Muscle of back (tissue), 13 donors: ENCODE measurements at places on chromosomes 3 and 15. TPM values are rescaled to one million over a fixed set of nuclear protein-coding genes. Genes with fewer than 3 reads are reported as not detected.

CD200 gene
- 17.4 TPM for polyA plus RNA-seq

ZMYND10 gene
- 0.79 TPM for polyA plus RNA-seq

ADAMTSL3 gene
- 33.3 TPM for polyA plus RNA-seq

ALAS1 gene
- 28.5 TPM for polyA plus RNA-seq

CFAP100 gene
- polyA plus RNA-seq = 0.35 TPM

KCNMB3 gene
- 8.4 TPM for polyA plus RNA-seq

FNDC3B gene
- polyA plus RNA-seq = 75.6 TPM

SLC38A3 gene
- 4.6 TPM for polyA plus RNA-seq

CYP19A1 gene
- 0.58 TPM for polyA plus RNA-seq

SUCNR1 gene
- polyA plus RNA-seq = 0.09 TPM

ZSCAN2 gene
- polyA plus RNA-seq = 14.3 TPM

SEMA3G gene
- 15.6 TPM for polyA plus RNA-seq

FBLN2 gene
- 71.3 TPM for polyA plus RNA-seq

GRCh38 chr3:150631515-150632221 is 28.5 kb downstream of the SELENOT start:
- no peak for DNase-seq

- no peak for DNase-seq
These were observed 55.1 kb downstream of the PDE8A start for GRCh38 chr15:85036716-85037115.

GRCh38 chr3:103796068-103796467 is 1361.3 kb downstream of the ZPLD1 start:
- no peak for DNase-seq

DNA sequence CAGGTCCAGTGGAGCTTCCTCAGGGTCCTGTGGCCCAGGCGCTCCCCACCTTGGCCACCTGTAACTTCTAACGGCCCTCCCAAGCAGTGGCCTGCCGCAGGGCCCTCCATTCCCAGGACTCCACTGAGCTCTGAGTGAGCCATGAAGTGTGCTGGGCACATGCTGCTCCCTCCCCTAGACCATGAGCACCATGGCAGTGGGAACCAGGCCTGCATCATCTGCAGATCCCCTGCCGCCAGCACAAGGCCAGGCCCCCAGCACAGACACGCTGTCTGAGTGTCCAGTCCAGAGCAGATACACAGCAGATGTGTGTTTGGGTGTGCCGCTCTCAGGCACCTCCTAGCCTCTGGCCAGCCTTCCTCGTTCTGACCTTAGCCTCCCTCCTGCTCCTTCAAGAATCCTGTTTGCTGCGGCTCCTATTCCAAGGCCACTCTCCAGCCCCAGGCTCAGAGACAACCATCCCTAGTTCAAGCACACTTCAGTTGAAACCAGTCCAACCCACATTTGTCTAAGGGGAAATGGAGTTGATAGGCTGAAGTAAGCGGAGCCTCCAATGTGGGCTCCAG is 7.0 kb upstream of the KLF15 start:
- DNase-seq = no peak

DNA sequence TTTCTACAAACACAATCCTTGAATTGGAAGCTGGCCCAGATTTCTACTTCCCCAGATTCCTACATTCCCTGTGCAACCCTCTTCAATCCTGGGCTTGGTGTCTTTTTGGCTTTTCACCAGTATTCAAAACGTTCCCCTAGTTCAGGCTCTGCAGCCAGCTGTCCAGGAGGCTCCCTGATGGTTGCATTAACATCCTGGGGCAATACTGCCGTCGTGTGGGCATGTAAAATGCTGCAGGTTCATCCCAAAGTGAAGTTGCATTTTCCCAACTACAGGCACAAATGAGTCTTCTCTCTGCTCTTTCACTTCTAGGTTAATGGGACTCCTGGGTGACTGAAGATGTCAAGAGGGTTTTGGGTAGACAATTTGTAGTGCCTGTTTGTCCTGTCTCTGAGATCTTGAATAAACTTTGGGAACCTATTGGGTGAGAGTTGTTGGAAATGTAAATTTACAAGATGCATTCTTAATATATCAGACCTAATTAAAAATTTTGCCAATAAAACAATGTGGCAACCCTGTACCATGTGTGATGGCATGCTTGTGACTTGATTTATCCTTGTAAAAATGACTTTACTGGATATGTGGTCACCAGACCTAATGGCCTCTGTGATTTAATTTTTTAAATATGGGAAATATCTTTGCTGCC is 28.6 kb downstream of the SOX14 start:
- peak; percentile 25 for DNase-seq

- no peak for DNase-seq
These were observed 128.0 kb downstream of the SRGAP3 start for GRCh38 chr3:9121366-9122001.

GRCh38 chr3:67154429-67154828 is 156.3 kb downstream of the KBTBD8 start:
- DNase-seq = no peak

DNA sequence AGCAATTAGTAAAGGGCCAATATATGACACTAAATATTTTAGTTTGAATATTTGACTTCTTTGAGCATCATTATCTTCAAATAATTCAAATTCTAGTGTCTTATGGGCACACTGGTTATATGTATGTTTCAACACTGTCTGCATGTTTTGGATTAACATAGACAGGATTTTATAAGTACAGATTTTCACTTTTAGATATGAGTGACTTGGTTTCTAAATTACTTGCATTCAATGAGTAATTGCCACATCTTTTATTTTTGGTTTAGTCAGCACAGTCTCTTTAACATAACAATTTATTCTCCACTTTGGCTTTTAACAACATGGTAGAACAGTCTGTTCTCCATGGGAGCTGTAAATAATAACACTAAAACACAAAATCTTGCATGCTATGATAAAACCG is 674.8 kb downstream of the TBL1XR1 start:
- DNase-seq = no peak

DNA sequence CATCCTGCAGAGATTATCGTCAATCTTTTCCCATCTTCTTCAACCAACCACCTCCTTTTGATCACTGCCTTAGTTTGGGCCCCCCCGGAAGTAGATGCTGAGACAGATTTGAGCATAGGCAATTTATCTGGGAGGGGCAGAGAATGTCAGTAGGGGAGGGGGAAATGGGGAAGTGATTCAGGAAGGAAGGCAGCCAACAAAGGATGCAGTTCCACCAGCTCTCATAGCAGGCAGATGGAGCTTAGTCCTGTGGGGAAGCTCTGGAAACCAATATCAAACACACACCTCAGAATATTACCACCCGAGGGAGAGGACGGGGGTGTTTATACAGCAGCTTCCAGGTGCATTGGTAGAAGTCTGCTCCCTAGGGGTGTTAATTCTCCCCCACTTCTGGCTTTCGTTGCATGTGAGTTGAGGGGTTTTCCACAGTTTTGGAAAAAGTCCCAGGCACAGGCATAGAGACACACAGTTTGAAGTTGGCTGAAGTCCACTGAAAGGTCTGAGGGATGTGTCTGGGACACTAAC is 91.5 kb upstream of the TNFAIP8L3 start:
- no peak for DNase-seq

GRCh38 chr15:29573197-29573838 is 248.9 kb downstream of the TJP1 start:
- no peak for DNase-seq

DNA sequence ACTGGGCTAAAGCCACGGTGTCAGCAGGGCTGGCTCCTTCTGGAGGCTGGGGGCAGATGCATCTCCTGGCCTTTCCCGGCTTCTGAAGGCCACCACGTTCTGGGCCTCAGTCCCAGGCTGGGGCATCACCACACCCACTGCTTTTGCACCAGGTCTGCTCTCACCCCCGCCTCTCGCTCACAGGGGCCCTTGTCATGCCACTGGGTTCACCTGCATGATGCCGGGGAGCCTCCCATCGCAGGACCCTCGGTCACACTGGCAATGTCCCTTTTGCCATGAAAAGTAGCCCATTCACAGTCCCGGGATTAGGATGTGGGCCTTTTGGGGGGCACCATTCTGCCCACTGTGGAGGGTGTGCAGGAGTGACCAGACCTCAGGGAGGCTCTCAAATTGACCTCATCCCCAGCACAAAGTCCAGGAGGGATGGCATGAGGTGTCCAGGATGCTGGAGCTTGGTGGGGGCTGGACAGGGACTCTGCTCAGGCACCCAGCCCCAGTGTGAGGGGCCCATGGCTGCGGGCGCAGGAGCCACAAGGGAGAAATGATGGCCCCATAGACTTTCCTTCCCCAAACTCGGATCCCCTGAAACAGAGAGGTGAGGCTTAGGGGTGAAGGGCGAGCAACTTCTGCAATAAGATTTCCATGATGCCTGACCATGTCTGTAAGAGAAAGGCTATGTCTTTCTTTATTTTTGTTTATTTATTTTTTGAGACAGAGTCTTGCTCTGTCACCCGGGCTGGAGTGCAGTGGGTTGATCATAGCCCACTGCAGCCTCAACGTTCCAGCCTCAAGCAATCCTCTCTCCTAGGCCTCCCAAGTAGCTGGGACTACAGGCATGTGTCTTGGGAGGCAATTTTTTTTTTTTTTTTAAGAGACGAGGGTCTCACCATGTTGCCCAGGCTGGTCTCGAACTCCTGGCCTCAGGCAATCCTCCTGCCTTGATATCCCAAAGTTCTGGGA is 189.1 kb downstream of the GOLGA6L6 start:
- DNase-seq = no peak

DNA sequence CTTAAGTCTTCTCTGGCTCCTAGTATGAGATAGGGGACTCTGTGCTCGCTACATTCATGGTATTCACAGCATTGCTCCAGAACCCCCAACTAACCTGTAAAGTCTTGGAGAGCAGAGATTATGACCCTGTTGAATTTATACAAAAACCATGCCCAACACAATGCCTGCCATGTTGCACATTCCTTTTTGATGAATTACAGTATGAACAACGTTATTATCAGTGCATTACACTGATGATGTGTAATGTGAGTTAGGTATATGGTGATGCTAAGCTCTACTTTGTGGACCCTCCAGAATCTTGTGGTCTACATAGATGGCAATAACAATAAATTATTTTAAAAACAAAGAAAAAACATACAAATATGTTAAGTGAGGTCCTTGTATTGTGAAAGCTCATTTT is 64.3 kb downstream of the EOMES start:
- no peak for DNase-seq

DNA sequence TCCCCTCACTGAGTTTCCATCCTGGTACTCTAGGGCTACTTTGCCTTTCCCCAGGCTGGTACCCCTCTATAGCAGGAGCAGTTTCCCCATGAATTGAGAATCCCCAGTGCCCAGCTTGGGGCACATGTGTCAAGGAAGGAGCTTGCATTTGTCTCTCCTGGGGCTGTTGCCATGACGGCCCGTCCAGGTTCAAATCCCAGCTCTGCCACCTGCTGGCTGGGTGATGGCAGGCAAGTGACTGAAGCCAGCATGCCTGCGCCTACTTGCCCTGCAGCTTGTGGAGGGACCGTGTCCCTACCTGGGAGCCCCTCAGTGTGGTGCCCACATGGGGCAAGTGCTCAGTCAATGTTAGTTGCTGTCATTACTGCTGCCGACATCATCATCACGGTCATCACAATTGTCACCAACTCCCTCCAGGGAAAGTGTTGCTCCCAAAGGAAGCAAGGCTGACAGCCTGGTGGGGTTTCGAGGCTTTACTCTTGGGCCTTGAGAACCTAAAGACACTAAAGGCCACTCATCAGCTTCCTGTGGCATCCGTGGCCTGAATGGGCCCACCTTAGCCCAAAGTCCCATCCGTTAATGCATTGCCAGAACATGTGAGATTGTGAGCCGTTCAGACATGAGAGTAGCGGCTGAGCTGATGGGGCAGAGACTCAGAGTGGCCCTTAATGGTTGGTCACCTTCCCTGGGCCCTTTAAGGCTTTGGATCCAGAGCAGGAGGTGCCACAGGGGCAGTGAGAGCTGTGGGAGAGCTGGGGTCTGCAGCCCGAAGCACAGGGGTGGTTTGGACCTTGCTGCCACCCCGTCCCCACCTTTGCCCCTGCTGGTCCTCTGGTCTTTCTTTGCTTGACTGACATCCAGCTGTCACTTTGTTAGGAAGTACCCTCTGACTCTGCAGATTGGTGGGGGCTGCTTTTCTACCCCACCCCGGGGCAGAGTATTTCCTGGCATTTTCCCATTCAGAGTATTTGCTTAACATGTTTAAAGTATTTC is 144.4 kb downstream of the DNAJB8 start:
- DNase-seq = no peak

GRCh38 chr15:57720867-57721266 is 14.4 kb downstream of the POLR2M start:
- peak; percentile 19 for DNase-seq

GRCh38 chr3:117238806-117239205 is 529.2 kb downstream of the TUSC7 start:
- no peak for DNase-seq

GRCh38 chr3:41592753-41593510 is 369.0 kb downstream of the ULK4 start:
- no peak for DNase-seq

- DNase-seq = no peak
These were observed 84.5 kb downstream of the SETD2 start for GRCh38 chr3:47079432-47079831.

DNA sequence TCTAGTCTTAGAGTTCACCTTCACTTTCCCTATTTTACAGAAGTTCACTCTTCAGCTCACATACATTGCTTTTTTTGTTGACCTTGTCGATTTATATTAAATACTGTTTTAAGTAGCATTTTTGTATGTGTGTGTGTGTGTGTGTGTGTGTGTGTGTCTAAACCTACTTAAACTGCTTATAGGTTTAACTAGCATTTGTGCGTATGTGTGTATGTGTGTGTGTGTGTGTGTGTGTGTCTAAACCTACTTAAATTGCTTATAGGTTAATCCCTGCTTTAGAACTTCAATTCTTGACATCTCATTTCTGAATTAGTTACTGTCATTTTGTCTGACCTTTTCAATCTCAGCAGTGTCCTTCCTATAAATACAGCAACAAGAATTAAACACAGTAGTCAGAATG is 254.8 kb upstream of the EPHA3 start:
- DNase-seq = no peak
